HFFc6 (cell line): ENCODE measurements at places on chromosomes 4 and X.

GRCh38 chr4:117512414-117512813 lies 427.0 kb upstream of the TRAM1L1 start:
- DNase-seq, result no peak

- no peak for DNase-seq
These were observed 180.8 kb downstream of the PRKX start for GRCh38 chrX:3532581-3533085.

- DNase-seq, result no peak
These were observed 148.9 kb downstream of the ADAM29 start for GRCh38 chr4:175066923-175067627.

DNA sequence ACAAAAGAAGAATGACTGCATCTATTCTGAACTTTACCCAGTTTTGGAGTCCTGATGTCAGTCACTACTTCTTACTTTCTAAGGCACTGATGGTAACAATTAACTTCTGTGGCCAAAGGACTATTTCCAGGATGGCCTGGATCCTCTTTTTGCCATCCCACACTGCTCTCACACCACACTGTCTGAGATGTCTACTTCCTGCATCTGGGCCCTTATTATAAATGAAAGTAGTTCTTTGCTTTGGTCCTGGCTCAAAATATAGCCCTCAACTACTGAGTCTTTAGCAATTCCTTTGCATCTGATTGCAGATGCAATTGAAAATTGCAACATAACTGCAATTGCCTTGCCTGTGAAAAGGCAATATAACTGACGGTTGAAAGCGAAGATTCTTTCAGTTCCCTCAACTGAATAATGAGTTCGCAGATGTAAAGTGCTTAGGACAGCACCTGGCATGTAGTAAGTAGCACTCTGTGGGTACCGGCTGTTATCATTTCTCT lies 44.2 kb downstream of the COQ2 start:
- no peak for DNase-seq

- DNase-seq, result no peak
These were observed 11.2 kb upstream of the GRIA3 start for GRCh38 chrX:123172869-123173268.

GRCh38 chrX:46561824-46562657 lies 11.5 kb upstream of the CHST7 start:
- DNase-seq, result no peak

- peak; percentile 22 for DNase-seq
These were observed 33.0 kb upstream of the KIAA0232 start for GRCh38 chr4:6749340-6750171.

- DNase-seq, result no peak
These were observed 56.5 kb upstream of the CLNK start for GRCh38 chr4:10740891-10741620.

DNA sequence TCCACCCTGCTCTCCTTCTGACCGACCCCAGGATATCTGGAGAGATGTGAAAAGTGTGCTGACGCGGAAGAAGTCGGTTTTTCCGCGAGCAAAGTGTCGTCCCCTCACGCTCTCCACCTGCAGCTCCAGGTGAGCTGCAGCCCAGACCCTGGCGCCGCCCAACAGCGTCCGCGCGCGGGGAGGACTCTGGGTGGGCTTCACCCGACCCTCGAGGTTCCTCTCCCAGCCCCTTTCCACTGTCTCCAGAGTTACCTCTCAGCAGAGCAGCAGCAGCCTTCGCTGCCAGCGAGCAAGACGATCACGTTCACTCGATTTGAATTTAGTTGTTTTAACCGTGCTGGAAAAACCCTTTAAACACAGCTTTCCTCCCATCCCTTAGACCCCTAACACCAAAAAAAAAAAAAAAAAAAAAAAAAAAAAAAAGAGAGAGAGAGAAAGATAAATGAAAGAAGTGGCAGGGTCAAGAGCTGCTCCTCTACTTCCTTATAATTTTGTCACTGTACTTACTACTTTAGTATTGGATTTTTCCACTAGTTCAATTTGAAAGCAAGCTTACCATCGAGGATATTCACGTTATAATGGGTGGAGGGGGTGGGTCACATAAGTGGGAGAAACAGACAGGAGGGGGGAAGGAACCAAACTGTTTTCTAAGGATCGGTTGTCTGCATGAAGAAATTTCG lies 758 bp upstream of the NR3C2 start:
- DNase-seq, result no peak

DNA sequence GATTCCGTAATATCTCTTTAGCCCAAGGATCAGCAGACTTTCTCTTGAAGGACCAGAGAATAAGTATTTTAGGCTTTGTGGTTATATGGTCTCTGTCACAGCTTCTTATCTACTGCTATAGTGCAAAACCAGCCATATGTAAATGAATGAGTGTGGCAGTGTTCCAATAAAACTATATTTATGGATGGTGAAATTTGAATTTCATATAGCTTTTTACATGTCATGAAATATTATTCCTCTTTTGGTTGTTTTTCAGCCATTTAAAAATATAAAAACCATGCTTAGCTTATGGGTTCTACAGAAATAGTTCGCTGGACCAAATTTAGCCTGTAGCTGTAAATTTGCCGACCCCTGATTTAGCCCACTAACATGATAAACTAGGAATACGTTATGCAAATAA lies 18.0 kb upstream of the MSMO1 start:
- DNase-seq, result no peak

- peak; percentile 17 for DNase-seq
These were observed 36.7 kb upstream of the GUCY1A1 start for GRCh38 chr4:155629956-155630355.

DNA sequence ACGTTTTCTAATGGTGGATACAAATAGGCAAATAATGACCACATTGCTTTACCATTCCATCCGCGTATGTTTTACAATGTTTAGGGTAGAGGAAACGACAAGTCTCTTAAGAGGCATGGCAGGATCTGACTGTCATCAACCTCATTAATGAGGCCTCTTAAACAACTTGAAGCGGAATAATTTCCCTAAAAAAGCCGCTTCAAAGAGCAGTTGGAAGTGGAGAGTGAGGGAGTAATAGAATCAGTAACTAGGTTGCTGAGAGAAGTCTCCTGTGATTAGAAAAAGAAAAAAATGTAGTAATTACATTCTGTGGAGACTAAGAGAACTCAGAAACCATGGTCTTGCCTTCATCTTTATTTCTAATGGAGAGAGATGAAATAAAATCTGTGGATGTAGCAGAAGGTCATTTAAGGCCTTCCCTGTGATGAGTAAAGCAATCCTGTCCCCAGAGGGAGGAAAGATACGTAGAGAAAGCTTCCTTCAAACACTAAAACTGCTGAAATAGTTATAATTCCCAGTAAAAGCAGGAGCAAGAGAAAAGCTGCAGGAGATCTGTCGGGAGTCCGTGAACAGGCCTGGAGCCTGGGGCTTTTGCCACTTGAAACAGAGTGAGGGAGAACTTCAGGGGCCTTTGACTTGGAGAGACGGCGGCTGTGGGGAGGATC lies 11.1 kb upstream of the SEPSECS start:
- no peak for DNase-seq

DNA sequence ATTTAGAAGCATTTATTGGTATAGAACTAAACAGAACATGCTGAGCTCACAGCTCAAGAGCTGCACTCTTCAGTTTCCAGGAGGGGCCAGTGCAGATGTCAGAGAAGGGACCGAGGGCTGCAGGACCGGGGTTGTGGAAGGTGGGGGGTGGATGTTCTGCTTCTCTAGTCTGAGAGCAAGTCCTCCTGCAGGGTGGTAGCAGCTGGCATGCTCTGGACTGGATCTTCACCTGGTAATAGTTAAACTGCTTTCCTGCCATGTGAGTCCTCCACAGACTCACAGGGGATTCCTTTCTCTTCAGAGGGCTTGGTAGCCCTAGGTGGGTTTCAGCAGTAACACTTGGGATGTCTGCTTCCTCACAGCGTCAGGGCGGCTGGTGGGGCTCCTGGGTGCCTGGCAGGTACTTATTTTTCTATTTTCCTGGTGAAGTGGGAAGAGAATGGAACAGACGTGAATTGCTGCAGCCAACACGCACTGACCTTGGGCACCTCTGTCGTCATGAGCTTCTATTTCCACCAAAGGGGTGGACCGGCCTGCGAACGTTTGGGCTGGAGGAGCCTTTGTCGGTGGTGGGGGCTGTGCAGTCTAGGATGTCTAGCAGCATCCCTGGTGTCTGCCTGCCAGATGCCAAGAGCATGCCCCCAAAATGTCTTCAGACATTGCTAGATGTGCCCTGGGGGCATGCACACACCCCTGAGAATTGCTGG lies 2.5 kb downstream of the MAEA start:
- DNase-seq, result no peak

DNA sequence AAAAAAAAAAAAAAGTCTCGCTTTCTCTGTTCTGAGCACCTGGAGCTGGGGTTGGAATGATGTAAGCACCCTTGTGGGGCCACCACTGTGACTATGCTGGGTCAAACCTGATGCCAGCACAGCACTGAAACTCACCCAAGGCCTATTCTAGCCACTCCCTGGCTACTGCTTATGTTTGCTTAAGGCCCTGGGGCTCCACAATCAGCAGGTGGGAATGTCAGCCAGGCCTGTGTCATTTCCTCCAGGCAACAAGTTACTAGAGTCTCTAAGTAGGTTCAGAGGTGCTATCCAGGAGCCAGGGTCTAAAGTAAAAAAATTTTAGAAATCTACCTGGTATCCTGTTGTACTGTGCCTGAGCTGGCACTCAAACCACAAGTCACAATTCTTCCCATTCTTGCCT lies 1306.8 kb downstream of the STIM2 start:
- no peak for DNase-seq

- DNase-seq, result no peak
These were observed 29.6 kb downstream of the RASL11B start for GRCh38 chr4:52891743-52892142.

DNA sequence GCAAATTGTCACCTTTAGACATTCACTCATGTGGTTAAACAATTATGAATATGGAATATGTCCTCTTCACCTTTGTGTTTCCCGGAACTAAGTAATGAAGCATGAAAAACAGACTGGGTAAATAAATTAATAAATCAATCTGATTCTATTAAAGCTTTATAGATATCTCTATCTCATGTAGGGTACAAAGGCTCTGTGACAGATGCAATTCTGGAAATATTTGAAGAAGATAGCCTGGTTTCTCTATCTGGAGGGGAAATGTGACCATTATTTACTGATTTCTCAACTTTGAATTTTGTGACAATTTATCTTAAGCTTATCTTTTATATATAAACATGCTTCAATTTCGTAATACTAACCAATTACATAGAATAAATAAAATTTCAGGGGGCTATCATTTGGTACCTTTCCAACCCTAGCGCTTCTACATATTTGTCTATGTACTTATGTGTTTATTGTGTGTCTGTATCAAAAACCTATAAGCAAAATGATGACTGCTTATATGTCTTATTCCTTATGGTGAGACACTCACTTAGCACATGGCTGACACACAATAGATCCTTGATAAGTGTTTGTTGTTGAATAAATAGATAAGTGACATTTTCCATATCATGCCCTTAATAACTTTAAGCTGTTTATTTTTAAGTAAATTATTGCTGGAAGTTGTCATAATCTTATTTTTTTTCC lies 9.9 kb downstream of the CTSO start:
- no peak for DNase-seq

DNA sequence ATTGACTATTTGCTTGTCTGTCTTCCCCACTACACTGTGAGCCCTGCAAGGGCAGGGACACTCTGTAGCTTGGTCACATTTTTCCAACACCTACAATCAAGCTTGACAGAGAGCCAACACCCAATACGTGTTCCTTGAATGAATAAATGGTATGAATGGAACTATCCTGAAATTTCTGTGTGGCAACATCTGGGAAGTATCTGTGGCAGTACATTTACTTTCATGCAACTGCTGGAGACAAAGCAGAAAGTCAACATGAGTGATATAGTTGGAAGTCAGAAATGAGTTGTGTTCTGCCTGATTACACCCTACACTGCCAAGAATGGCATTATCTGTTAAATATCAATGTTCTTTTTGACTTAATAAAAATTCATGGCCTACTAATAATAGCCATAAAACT lies 343.5 kb upstream of the F9 start:
- no peak for DNase-seq

DNA sequence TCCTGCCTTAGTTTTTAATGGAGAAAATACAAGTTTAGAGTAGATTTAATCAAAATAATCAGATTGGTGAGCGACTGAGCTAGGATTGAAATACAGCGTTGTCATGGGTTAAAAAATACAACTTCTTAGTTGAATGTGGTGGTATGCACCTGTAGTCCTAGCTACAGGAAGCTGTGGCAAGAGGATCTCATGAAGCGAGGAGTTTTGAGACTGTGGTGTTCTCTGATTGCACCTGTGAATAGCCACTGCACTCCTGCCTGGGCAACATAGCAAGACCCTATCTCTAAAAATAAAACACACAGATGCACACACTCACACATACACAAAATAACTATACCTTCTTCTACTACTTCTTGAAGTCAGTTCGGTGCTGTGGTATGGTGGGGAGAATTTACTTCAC lies 19.8 kb upstream of the GBA3 start:
- DNase-seq, result no peak

DNA sequence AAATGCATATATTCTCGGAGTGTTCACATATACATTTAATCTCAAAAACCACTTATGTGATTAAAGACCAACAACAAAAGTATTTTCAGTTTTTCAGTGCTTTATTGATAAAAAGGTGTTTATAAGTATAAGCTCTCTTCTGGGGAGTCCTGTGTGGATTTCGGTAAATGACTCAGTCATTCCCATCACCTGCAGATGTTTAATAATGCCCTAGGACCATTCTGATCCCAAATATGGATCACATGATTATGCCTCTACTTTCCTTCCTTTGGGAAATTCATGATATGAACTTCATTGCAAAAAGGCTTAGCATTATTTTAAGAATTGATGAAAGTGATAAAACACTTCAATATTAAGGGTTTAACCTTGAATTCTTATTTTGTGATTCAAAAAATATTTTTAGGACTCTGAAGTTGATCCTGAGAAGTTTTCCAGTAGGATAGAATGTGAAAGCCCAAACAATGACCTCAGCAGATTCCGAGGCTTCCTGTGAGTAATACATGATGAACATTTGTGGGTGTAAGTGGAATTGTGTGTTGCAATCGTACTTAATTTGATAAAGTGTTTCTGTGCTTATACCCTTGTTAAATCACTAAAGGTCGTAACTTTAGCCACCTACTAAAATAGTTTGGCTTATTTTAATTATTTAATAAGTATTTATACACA lies 40.2 kb downstream of the ATP10D start:
- DNase-seq, result peak; percentile 88

DNA sequence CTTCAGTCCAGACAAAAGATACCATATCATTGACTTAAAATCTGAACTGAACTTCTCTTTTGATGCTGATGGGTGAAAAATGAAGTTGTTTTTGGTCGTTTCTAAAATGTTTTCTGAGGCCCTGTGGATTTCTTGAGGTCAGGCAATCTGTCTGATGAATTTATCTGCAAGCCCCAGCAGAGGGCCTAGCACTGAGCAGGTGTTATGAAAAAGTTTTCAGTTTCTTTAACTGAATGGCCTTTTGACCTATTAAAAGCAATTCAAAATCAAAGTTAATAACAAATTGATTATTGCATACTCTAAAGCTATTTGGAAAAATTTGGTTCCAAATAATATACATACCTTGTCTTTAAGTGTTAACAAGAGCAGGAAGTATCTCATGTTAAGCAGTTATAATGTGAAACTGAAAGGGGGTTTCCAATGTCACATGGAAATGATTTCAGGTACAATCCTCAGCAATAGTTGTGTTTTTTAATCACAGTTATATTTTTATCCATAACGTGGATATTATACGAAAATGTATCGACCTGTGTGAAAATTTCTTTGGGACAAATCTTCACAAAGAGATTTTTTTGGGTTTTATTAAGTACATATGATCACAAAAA lies 285.0 kb downstream of the SPANXN1 start:
- DNase-seq, result no peak
